ENCODE measurements at places on chromosomes 16 and 17. TPM values are rescaled to one million over a fixed set of nuclear protein-coding genes. Genes with fewer than 3 reads are reported as not detected.

The RAC3 gene
- total RNA-seq = 5.7 TPM

The CCL5 gene
- total RNA-seq = not detected

The TMEM107 gene
- 45.5 TPM for total RNA-seq

The LRRC46 gene
- total RNA-seq = not detected

The ARMC7 gene
- total RNA-seq = 2.1 TPM

The BRIP1 gene
- 1.7 TPM for total RNA-seq

The ATP2A1 gene
- 0.28 TPM for total RNA-seq

The CCL3 gene
- total RNA-seq = not detected

The MPP3 gene
- total RNA-seq = 10.0 TPM

All from smooth muscle cell of bladder (primary cell).